ENCODE measurements at places on chromosomes 7 and 10.

DNA sequence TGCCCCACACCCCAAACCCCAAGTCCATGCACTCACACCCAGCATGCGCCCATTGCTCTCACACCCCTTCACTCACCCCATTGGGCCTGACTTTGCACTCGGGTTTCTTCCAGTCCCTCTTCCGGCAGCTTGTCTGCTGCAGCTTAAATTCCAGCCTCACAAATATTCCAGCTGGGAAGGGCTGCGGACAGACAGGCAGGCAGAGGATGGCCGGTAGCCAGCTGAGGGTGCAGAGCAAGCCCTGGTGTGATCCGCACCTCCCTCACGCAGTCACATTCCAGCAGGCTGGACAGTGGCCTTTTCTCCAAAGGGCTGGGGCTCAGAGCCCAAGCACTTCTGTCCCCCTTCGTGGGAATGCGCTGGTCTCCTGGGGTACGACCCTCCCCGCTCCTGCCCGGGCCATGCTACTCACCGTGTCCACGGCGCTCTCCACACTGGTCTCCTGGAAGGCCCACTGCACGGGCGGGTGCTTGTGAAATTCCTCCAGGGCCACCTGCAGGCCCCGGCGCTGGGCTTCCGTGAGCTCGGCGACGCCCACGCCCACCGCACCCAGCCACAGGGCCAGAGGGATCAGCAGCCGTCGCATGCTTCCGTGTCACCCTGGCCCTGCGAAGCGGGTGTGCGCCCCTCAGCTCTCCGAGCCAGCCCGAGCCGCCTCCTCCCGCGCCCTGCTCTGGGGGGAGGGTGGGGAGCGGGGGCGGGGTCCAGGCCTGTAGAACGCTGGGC is 1.2 kb downstream of the RARRES2 start:
- DNase-seq, result peak; percentile 50

GRCh38 chr10:1872151-1872726 is 134.9 kb upstream of the ADARB2 start:
- DNase-seq, result no peak

- DNase-seq, result no peak
These were observed 12.4 kb downstream of the GDF2 start for GRCh38 chr10:47334466-47335295.

GRCh38 chr10:1662438-1663025 is 74.8 kb downstream of the ADARB2 start:
- no peak for DNase-seq

GRCh38 chr10:62583876-62584615 is 209.9 kb downstream of the ZNF365 start:
- no peak for DNase-seq

- DNase-seq, result no peak
These were observed 258.4 kb downstream of the EXOC4 start for GRCh38 chr7:133511252-133511651.
